ENCODE measurements at places on chromosomes 6 and 20.

GRCh38 chr20:44019638-44020335 is 105.1 kb downstream of the TOX2 start:
- peaks cover 29% of the 10 kb centered on the region for H3K4me1 ChIP-seq
- H3K27ac ChIP-seq: no peak overlapping the region
- H3K36me3 ChIP-seq: no peaks in the 10 kb centered on the region
- H3K4me3 ChIP-seq: peak overlapping the region; percentile 57
- DNase-seq: peak; percentile 55

DNA sequence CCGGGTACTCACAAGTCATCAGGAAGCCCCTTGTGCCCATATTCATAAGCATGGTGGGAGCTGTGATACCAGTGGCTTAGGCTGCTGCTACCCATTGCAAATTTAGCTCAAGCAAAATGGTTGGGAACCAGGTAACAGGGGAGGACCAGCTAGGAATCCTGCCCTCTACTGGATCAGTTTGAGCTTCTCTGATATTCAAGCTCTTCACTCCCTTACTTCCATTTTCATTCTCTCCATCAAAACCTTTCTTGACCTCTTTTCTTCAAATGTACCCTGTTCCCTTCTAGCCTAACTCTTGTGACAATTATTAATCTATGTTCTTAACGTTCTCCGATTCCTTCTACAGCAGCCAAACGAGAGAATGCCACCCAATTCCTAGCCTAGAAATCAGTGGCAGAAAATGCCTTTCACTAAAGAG is 9.7 kb downstream of the NOL7 start:
- peak overlapping the region; percentile 40 for H3K27ac ChIP-seq
- H3K27me3 ChIP-seq: no peaks in the 10 kb centered on the region
- H3K36me3 ChIP-seq: peaks cover 47% of the 10 kb centered on the region
- H3K4me1 ChIP-seq: peaks cover 20% of the 10 kb centered on the region
- DNase-seq: peak; percentile 25

DNA sequence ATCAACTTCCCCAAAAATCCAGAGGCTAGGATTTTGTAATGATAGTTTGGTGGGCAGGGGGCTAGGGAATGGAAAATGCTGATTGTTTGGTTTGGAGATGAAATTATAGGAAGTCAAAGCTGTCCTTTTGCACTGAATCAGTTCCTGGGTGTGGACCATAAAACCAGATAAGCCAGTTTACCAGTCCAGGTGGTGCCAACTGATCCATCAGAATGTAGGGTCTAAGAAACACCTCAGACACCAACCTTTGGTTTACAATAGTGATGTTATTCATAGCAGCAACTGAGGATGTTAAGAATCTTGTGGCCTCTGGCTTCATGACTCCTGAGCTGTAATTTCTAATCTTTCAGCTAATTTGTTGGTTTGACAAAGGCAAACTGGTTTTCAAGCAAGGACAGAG is 496.6 kb upstream of the EPHA7 start:
- no peak overlapping the region for H3K27ac ChIP-seq
- no peak overlapping the region for H3K4me3 ChIP-seq
- H3K4me1 ChIP-seq: no peaks in the 10 kb centered on the region
- DNase-seq: no peak
- no peaks in the 10 kb centered on the region for H3K27me3 ChIP-seq

- no peak overlapping the region for H3K27ac ChIP-seq
- no peak for DNase-seq
- H3K4me3 ChIP-seq: no peak overlapping the region
- H3K4me1 ChIP-seq: no peaks in the 10 kb centered on the region
- no peaks in the 10 kb centered on the region for H3K36me3 ChIP-seq
Observed at GRCh38 chr6:86765211-86765610, 172.1 kb upstream of the HTR1E start.

DNA sequence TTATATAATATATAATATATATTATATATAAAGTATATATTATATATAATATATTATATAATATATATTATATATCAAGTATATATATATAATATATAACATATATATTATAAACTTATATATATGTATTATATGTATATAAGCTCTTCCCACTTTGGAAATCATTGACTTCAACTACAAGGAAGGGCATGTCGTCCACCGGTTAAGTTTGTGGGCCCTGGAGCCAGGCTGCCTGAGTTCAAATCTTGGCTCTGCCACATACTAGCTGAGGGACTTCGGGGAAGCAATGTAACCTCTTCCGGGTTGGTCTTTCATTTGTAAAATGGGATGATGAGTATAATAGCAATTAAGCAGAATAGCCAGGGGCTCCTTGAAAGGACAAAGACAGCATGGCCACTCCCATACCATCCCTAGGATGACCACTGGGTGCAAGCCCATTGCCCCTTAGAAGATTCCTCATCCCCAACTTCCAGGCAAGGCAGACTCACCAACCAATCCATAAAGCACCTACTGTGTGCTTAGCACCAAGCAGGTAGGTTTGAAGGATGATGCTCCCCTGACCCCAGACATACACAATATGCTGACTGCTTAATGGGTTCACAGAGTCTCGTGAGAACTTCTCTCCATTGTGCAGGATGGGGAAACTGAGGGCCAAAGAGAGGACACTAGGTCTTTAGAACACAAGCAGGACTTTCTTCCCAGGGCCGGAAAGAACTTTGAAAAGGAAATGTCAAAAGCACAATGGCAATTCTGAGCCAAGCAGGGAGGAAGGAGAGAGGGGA is 163.2 kb downstream of the MRPL14 start:
- H3K4me3 ChIP-seq: no peak overlapping the region
- no peaks in the 10 kb centered on the region for H3K4me1 ChIP-seq
- H3K27me3 ChIP-seq: peaks cover 4% of the 10 kb centered on the region
- DNase-seq: no peak

GRCh38 chr6:54900666-54901065 is 54.1 kb downstream of the FAM83B start:
- H3K27me3 ChIP-seq: no peaks in the 10 kb centered on the region
- H3K27ac ChIP-seq: no peak overlapping the region
- H3K36me3 ChIP-seq: no peaks in the 10 kb centered on the region
- H3K4me3 ChIP-seq: no peak overlapping the region
- no peaks in the 10 kb centered on the region for H3K4me1 ChIP-seq
- no peak for DNase-seq

DNA sequence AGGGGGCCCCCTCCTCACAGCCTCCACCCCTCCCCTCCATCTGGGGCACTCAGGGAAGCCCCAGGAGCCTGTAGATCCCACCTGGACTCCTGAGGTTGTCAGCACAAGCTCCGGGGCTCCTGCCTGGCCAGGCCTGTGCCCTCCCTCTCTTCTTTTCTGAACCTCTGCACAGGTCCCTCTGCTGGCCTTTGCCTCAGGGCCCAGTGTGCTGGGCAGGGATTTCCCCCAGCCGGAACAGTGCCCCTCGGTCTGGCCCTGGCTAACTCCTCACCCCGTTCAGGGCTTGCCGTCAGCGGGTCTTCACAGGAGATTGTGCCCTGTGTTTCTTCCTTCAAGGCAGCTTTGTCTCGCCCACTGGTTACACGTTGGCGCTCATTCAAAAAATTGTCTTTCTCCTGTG is 64.9 kb downstream of the SYNDIG1 start:
- DNase-seq: no peak
- no peak overlapping the region for H3K4me3 ChIP-seq
- H3K4me1 ChIP-seq: no peaks in the 10 kb centered on the region
- no peak overlapping the region for H3K27ac ChIP-seq
- no peaks in the 10 kb centered on the region for H3K36me3 ChIP-seq
- no peaks in the 10 kb centered on the region for H3K27me3 ChIP-seq

DNA sequence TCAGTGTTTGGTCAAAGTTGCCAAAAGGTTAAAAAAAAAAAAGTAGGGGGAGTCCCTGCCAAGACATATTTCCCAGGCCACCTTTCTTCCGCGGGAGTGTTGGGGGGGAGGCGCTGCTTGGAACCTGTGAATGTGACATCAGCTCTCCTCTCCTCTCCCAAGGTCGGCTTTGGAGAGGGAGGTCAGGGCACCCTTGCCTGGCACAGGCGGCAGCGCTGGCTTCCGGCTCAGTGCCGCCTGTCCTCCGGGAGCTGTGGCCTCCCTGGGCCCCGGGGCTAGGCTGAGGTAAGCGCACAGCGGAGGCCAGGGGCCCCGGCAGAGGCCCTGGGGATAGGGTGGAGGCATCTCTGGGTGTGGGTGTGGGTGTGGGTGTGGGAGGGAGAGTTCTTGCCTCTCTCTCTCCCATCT is 1.9 kb upstream of the EDN1 start:
- H3K36me3 ChIP-seq: no peaks in the 10 kb centered on the region
- H3K4me1 ChIP-seq: peaks cover 16% of the 10 kb centered on the region
- no peak overlapping the region for H3K27ac ChIP-seq
- peaks cover 32% of the 10 kb centered on the region for H3K27me3 ChIP-seq
- no peak overlapping the region for H3K4me3 ChIP-seq

GRCh38 chr6:37257320-37257633 is 295 bp upstream of the TBC1D22B start:
- H3K4me1 ChIP-seq: peaks cover 41% of the 10 kb centered on the region
- no peaks in the 10 kb centered on the region for H3K27me3 ChIP-seq
- H3K27ac ChIP-seq: peak overlapping the region; percentile 87
- no peak for DNase-seq
- H3K36me3 ChIP-seq: peaks cover 2% of the 10 kb centered on the region

GRCh38 chr6:113978084-113978675 is 7.2 kb upstream of the HDAC2 start:
- H3K27me3 ChIP-seq: no peaks in the 10 kb centered on the region
- no peaks in the 10 kb centered on the region for H3K36me3 ChIP-seq
- H3K27ac ChIP-seq: no peak overlapping the region
- no peak for DNase-seq
- H3K4me1 ChIP-seq: no peaks in the 10 kb centered on the region
- H3K4me3 ChIP-seq: no peak overlapping the region

- peaks cover 2% of the 10 kb centered on the region for H3K4me1 ChIP-seq
- H3K27ac ChIP-seq: no peak overlapping the region
- H3K36me3 ChIP-seq: no peaks in the 10 kb centered on the region
- DNase-seq: no peak
- no peaks in the 10 kb centered on the region for H3K27me3 ChIP-seq
- no peak overlapping the region for H3K4me3 ChIP-seq
Observed at GRCh38 chr6:126182650-126183311, 157.1 kb upstream of the CENPW start.

DNA sequence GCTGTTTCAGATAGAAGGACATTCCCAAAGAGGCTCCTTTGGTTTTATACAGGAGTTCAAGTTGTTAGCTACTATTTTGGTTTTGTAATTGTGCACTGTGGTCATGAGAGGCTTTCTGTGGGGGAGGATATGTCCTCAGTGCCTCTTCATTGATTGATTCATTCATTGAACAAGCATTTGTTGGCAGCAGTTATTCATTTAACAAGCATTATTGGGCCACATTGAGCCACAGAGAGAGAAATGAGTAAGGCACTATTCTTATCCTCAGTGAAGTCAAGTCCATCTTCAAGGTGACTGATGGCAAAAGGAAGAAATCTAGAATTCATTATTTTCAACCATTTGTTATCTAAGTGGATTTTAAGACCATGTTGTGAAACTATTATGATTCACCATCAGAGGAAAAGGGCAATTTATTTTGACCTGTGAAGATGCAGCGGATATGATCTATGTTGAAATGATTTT is 697.2 kb upstream of the CITED2 start:
- no peak overlapping the region for H3K27ac ChIP-seq
- no peaks in the 10 kb centered on the region for H3K36me3 ChIP-seq
- no peak overlapping the region for H3K4me3 ChIP-seq
- H3K27me3 ChIP-seq: peaks cover 13% of the 10 kb centered on the region

GRCh38 chr6:11536795-11537194 is 754 bp upstream of the TMEM170B start:
- no peak overlapping the region for H3K27ac ChIP-seq
- peaks cover 15% of the 10 kb centered on the region for H3K27me3 ChIP-seq
- no peak for DNase-seq
- peak overlapping the region; percentile 67 for H3K4me3 ChIP-seq

GRCh38 chr6:46356543-46356942 is 134.7 kb downstream of the RCAN2 start:
- H3K27ac ChIP-seq: no peak overlapping the region
- peaks cover 2% of the 10 kb centered on the region for H3K27me3 ChIP-seq
- H3K4me1 ChIP-seq: peaks cover 4% of the 10 kb centered on the region
- H3K36me3 ChIP-seq: no peaks in the 10 kb centered on the region
- no peak for DNase-seq
- H3K4me3 ChIP-seq: no peak overlapping the region

GRCh38 chr6:106360989-106361430 is 493 bp downstream of the CRYBG1 start:
- peak; percentile 61 for DNase-seq
- H3K27ac ChIP-seq: no peak overlapping the region
- H3K4me3 ChIP-seq: peak overlapping the region; percentile 68
- peaks cover 9% of the 10 kb centered on the region for H3K4me1 ChIP-seq
- H3K36me3 ChIP-seq: no peaks in the 10 kb centered on the region
- peaks cover 32% of the 10 kb centered on the region for H3K27me3 ChIP-seq

GRCh38 chr6:110595112-110595511 is 118.7 kb upstream of the SLC22A16 start:
- H3K4me1 ChIP-seq: peaks cover 13% of the 10 kb centered on the region
- DNase-seq: no peak
- H3K4me3 ChIP-seq: no peak overlapping the region
- no peaks in the 10 kb centered on the region for H3K27me3 ChIP-seq

DNA sequence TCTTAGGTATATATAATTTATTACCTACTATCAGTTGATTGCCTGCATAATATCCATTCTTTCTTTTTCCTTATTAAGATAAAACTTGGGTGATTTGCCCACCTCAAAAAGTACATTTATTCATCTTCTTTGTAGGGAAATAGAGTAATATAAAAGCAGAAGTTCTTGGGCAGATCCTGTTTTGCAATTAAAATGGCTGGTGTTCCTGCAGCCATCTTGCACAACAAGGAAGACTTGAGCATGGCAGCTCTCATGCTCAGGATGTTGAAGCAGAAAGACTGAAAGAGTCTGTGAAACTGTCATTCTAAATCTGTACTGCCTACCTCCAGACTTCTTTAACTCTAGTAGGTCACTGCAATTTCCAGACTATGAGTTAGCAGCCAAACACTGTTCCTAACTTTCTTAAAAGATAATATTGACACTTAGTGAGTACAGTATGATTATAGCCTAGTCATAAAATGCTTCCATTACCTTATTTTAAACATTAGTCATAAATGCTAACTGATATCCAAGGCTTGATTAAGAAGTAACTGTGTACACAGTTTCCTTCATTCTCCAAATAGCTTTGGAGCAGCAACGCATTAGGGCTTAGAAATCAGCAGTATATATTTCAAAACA is 24.6 kb upstream of the HTR1B start:
- H3K4me3 ChIP-seq: no peak overlapping the region
- no peaks in the 10 kb centered on the region for H3K36me3 ChIP-seq
- H3K27me3 ChIP-seq: peaks cover under 1% of the 10 kb centered on the region
- H3K27ac ChIP-seq: no peak overlapping the region

DNA sequence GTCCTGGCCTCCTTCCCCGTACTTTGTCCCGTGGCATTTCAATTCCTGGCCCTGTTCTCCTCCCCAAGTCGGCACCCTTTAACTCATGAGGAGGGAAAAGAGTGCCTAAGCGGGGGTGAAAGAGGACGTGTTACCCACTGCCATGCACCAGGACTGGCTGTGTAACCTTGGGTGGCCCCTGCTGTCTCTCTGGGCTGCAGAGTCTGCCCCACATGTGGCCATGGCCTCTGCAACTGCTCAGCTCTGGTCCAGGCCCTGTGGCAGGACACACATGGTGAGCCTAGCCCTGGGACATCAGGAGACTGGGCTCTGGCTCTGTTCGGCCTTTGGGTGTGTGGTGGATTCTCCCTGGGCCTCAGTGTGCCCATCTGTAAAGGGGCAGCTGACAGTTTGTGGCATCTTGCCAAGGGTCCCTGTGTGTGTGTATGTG is 58.5 kb downstream of the SRC start:
- peaks cover 23% of the 10 kb centered on the region for H3K27me3 ChIP-seq
- H3K4me3 ChIP-seq: no peak overlapping the region
- H3K27ac ChIP-seq: no peak overlapping the region
- H3K4me1 ChIP-seq: peaks cover 13% of the 10 kb centered on the region
- DNase-seq: no peak

GRCh38 chr20:6100246-6100645 is 22.6 kb downstream of the FERMT1 start:
- H3K4me3 ChIP-seq: no peak overlapping the region
- DNase-seq: no peak
- H3K4me1 ChIP-seq: no peaks in the 10 kb centered on the region
- no peak overlapping the region for H3K27ac ChIP-seq

All from activated CD4-positive, alpha-beta memory T cell treated with anti-CD3 and anti-CD28 coated beads for 36 hours (primary cell).